IMR-90 (cell line): ENCODE measurements at places on chromosomes 6 and 20. TPM values are rescaled to one million over a fixed set of nuclear protein-coding genes. Genes with fewer than 3 reads are reported as not detected.

FAM83C gene
- total RNA-seq = not detected in 2 replicates

PDYN gene
- not detected in 2 replicates for total RNA-seq

THBS2 gene
- total RNA-seq = 101 and 113 TPM in 2 replicates

ESR1 gene
- not detected in 2 replicates for total RNA-seq

SLC17A3 gene
- not detected in 2 replicates for total RNA-seq

MRPS18A gene
- total RNA-seq = 43.0 and 47.0 TPM in 2 replicates

PRKN gene
- total RNA-seq = 0.18 and 0.28 TPM in 2 replicates

OLIG3 gene
- total RNA-seq = not detected in 2 replicates

CDH4 gene
- 1.6 and 2.2 TPM in 2 replicates for total RNA-seq

IYD gene
- total RNA-seq = not detected in 2 replicates

IPCEF1 gene
- total RNA-seq = under 0.01 TPM in 2 replicates
